ENCODE measurements at places on chromosomes 3 and 15.

- no peak for DNase-seq
Observed at GRCh38 chr15:85727068-85727467, 67.7 kb downstream of the KLHL25 start.

GRCh38 chr15:94704421-94704820 lies 473.1 kb downstream of the MCTP2 start:
- DNase-seq = no peak

- no peak for DNase-seq
Observed at GRCh38 chr3:73813692-73814292, 189.1 kb upstream of the PDZRN3 start.

DNA sequence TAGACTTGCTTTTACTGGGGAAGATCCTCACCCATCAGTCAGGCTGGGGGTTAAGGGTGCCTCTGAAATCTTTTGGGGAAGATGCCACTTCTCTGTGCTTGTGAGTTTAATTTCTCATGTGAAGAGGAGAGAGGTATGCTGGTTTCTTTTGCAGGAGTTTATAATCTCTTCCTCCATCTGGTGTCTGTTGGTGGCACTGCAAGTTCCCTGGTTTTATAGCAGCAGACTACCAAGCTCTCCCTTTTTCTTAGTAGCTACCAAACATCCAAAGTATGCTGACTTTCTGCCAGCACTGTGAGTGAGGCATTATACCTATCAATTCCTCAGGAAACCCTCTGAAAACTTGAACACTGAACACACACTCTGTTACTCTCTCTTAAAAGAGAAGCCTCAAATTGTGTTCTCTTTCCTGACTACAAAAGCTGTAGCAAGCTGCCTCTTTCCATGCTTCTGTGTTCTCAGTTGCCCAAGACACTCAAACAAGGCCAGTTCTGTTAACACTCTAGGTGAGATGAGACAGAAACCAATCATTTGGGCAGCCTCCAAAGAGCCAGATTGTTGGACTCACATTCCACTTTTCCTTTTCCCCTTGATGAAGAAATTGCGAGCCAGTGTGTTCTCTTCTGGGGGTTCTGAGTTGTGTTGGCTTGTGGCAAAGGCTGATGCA lies 299.5 kb downstream of the GAP43 start:
- no peak for DNase-seq

- no peak for DNase-seq
Observed at GRCh38 chr3:96677156-96677555, 137.2 kb upstream of the EPHA6 start.

- no peak for DNase-seq
Observed at GRCh38 chr3:159604151-159604581, 384.5 kb upstream of the IL12A start.
